ENCODE measurements at places on chromosomes 16 and 17.

GRCh38 chr16:15765880-15766279 lies 90.9 kb downstream of the MYH11 start:
- no peak for DNase-seq

DNA sequence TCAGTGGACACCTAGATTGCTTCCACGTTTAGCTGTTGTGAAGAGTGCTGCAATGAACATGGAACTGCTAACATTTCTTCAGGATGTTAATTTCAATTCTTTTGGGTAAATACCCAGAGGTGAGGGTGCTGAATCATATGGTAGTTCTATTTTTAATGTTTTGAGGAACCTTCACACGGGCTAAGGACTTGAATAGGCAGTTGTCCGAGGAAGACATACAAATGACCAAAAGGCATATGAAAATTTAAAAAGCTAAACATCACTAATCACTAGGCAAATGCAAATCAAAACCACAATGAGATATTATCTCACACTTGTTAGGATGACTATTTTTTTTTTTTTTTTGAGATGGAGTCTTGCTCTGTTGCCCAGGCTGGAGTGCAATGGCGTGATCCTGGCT lies 173.3 kb downstream of the PRKCB start:
- no peak for DNase-seq

DNA sequence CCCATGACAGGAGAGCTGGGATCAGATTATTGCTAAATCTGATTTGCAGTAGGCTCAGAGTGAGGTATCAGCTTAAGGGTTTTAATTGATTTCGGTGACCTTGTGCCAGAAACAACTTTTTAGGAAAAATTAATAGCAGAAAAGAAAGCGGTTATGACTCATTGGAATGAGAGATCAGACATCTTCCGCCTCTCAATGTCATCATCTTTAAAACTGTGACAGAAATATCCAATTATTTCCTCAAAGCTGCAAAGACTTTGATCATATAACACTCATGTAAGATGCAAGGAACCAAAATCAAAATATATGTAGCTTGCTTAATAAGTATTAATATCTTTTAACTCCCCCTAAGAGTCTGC lies 190.1 kb upstream of the FOXF1 start:
- no peak for DNase-seq

GRCh38 chr16:69830534-69831211 lies 68.5 kb downstream of the WWP2 start:
- DNase-seq = no peak

- no peak for DNase-seq
These were observed 73.3 kb downstream of the N4BP1 start for GRCh38 chr16:48536614-48537200.

DNA sequence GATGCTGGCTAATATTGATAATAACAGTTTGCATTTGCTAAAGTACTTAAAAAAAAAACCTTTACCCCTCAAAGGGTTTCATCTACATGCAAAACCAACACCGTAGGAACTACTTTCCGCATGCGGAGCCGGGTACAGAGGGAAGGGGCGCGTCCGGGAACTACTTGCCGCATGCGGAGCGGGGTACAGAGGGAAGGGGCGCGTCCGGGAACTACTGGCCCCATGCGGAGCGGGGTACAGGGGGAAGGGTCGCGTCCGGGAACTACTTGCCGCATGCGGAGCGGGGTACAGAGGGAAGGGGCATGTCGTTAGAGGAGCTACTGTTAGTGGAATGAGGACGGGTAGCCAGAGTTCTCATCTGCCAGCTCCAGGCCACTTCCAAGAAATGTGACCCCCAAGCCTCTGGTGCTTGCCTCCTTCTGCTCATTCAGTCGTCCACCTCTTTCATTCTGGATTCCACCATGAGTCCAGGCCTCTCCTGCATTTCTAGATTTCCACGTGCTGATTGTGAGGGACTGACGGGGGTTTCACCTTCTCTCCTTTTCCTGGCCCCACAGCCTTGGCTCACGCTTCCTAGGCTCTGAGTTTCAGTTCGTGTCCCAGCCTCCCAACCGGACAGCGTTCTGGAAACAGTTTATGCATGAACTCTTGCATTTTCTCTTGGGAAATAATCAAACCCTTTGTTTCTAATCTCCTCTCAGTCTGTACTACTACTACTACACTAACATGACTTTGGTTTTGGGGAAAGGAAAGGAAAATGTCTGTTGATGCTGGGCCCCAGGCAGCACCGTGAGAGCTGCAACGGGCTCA lies 26.9 kb downstream of the MINK1 start:
- no peak for DNase-seq

GRCh38 chr17:60383379-60383778 lies 8.6 kb downstream of the USP32 start:
- DNase-seq = no peak

DNA sequence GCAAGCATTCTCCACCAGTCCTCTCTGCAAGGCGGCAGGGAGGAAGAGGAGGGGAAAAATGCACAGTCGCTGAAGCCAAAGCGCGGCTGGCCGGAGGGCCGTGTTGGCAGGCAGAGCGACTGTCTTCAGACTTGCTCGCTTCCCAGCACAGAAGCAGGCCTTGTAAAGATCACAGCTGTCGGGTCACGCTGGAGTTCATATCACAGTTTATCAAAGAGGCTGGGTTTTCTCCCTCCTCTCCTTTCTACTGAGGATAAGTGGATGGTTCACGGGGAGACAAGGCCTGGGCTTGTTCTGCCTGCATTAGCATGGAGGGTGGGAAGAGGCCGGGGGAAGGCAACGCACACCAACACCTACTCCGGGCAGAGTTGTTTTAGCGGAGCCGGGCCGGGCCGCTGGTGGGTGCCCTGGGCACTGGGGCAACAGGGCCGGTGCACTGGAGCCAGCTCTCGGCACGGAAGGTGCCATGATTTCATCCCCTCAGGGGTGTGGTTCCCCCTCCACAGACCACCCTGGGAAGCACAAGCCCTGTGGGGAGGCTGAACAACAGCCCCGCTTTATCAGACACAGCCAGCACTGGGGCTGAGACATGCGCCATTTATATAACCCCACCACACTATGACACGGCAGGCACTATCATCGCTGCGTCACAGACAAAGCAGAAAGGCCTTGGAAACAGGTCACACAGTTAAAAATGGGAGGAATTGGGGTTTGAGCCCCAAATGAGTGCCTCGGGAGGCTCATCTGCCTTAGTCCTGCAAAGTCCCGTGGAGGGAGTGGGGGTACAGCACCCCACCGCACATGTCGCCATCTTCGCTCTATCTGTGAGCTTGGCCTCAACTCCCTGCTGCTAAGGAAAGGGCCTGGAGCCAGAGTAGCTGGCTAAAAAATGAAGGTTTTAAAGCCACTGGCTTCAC lies 40.3 kb upstream of the MTSS2 start:
- DNase-seq = no peak

Data from thoracic aorta (tissue), 2 donors.